ENCODE measurements at places on chromosomes 6 and 20.

DNA sequence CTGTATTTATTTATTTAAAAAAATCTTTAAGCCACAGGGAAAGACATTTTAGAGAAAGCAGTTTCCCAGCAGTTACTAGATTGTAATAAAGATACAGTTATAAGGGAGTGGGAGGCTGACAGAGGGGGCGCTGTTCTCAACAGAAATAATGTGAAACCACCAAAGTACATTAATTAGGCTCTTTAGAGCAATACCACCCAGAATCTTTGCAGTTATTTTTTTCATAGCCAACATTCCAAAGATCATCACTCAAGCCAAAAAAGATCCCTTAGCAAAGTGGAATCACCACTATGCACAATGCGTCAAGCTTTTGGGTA lies 331.3 kb upstream of the DEFB112 start:
- DNase-seq: no peak

DNA sequence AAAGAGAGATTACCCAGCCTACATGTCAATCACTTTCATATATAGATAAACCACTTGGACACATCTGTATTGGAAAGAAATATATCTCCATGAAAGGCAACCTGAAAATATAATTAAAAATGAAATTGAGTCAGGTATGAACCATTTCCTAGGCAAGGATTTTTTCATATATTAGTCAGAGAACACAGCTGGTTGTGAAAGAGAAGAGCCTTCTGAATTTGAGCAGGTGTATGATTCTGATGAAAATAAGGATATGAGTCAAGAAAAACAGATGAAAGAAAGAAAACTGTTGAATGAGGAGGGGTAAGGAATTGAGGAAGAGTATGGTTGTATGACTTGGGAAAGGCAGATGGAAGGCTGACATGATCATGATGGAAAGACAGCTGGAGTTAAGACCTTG lies 441.1 kb downstream of the HAO1 start:
- no peak for DNase-seq

DNA sequence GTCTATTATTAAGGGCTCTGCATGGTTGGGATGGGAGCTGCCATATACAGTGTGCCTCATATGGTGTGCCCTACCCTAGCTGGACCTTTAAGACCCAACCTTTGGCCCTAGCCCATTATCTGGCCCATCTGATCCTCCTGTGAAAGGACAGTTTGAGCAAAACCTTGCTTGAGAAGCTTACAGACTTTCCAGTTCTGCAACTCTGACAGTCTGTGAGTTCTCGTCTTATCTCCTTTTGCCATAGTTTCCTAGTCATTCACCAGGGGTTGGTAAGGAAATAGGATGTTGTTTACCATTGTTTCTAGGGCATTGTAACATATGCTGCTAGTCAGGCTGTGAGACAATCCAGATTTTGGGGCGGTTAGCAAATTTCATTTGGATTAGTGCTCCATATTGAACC lies 17.2 kb downstream of the CTNNBL1 start:
- no peak for DNase-seq

DNA sequence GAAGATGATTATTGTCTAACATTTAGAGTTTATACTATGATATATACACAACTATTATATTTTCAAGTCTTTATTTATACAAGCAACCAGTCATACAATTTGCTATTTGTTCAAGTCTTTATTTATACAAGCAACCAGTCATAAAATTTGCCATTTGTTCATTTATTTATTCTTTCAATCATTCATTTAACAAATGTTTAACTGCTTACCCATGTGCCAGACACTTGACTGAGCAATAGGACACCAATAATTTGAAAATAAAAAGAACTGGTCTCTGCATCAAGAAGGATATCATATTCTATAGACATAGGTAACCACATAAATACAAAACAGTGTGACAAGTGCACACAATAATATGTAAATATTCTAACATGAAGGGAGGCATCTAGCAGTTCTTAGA lies 20.3 kb downstream of the GRIK2 start:
- DNase-seq: no peak

- DNase-seq: no peak
Measured at GRCh38 chr6:132247381-132248159, 153.7 kb downstream of the MOXD1 start.

Measured in stimulated activated CD8-positive, alpha-beta memory T cell treated with anti-CD3 and anti-CD28 coated beads, Interleukin-4, amount 100 ng/mL, for 48 hours (primary cell).